GM19239 (cell line): ENCODE measurements at places on chromosomes 2 and 18.

DNA sequence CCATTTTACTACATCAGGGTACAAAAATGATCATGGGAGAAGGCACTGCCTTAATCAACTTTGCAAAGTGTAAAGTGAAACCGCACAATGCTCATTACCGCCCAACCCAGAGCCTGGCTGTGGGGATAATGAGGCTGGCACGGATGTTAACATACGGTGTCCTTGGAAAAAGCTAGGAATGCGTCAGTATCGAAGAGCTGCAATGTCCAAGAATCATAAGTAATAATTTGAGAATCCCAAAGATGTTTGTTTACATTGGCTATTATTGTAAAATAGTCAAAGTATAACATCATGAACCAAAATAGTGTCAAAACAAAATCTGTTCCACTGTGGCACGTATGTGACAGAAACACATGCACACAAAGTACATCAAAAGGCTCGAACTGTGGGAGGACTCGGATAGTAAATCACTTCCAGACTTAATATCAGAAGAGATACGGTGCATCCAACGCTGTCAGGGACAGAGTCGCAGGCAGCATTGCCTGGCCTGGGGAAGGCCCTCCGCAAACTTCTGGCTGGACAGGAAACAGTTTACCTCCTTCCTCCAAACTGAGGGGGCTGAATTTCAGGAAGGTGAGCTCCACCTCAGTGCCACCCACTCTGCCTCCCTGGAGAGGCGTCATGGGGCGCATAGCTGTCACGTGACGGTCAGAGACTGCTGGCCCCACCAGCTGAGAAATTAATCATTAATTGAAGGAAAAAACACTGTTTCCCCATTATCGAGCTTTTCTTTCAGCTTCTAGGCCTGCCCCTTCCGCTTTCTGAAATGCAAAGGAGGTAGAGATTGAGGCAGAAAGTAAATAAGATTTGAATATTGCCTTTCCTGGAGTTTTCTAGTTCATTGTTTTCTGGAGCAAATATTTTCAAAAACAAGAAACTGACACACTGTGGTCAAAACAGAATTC lies 1.8 kb upstream of the ID2 start:
- DNase-seq = no peak

DNA sequence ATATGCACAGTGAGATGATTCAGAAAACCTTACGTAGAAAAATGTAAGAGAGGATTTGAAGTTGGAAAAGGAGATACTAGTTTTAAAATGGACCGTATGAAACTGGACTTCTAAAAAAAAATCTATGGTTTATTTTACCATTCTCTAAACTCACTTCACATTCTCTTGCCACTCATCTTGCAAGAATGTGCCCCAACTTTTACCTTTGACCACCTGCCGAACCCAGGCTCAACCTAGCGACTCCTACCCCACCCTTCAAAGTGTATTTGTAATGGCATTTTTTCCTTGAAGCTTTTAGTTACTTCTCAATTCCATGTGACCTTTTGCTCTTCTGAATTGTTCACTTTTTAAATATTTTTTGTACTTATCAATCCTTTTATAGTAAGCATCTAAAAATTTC lies 160.8 kb downstream of the PHLPP1 start:
- no peak for DNase-seq

GRCh38 chr2:181680937-181681811 lies 857 bp upstream of the NEUROD1 start:
- no peak for DNase-seq

DNA sequence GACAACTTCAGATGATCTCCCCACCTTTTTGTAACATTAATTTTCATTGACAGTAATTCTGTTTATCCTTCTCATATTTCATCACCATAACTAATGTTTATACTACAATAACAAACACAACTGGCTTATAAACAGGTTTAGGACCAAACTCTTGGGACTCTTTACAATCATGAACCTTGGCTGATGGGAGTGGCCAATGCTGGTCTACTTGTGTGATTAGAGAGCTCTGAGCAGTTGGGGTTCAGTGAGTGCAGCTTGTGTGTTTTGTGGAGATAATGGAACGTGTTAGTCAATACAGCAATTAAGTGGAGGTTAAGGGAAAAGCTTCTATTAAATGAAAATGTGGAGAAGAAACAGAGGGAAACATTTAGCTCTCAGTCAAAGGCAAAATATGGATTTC lies 207.1 kb downstream of the SPAG16 start:
- no peak for DNase-seq
